ENCODE measurements at places on chromosomes 12 and 14.
A peak's percentile ranks its signal among the peaks of the same experiment; 100 is the strongest.

- no peak for DNase-seq
Measured at GRCh38 chr12:38508246-38508645, 191.7 kb downstream of the ALG10B start.

DNA sequence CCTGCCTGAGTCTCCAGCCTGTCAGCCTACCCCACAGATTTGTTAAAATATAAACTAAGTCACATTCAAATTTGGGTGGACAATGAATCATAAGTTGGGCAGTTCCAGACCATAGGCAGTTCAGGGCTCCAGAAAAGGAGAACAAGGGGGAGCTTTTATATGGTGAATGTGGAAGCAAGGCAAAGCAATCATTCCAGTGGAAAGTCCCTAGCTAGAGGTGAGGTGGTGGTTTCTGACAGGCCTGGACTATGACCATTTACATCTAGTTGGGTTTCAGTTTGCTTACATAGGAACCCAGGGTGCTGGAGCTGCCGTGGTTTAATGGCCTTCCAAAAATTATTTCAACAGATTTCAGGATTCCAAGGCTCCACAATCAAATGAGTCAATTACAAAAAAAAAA lies 207.3 kb downstream of the AEBP2 start:
- DNase-seq = no peak

DNA sequence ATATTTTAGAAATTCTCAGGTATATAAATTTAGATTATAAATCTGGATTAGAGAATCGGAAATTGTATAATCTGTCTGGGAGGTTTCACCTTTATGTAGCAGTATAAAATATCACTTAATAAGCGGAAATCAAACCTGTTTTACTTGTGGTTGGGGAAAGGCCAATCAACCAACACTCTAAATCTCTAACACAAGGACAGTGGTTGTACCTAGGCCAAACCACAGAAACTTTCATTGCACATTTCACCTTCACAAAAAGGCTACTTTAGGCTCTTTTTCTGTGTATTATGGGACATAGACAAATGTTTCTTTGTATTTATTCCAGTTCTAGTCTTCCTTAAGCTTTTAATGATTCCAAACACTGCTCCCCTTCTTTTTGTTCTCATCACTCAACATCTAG lies 19.8 kb downstream of the ERH start:
- DNase-seq = no peak

DNA sequence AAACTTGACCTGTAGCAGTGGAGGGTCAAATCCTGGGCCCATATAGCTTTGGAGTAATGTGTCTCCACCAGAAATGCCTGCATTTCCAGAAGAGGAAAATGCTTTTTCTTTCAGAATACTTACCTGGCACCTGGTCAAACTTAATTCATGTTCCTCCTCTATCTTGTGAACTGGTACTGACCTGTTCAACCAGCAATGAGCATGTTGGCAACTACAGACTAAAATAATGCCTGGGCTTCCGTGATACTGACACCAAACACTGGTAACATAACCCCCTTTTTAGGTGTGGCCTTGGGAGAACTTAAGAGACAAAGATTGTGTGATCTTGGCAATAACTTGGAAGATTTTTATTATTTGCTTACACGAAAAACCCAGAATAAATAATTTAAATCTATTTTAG lies 23.8 kb upstream of the MGST1 start:
- DNase-seq = no peak

DNA sequence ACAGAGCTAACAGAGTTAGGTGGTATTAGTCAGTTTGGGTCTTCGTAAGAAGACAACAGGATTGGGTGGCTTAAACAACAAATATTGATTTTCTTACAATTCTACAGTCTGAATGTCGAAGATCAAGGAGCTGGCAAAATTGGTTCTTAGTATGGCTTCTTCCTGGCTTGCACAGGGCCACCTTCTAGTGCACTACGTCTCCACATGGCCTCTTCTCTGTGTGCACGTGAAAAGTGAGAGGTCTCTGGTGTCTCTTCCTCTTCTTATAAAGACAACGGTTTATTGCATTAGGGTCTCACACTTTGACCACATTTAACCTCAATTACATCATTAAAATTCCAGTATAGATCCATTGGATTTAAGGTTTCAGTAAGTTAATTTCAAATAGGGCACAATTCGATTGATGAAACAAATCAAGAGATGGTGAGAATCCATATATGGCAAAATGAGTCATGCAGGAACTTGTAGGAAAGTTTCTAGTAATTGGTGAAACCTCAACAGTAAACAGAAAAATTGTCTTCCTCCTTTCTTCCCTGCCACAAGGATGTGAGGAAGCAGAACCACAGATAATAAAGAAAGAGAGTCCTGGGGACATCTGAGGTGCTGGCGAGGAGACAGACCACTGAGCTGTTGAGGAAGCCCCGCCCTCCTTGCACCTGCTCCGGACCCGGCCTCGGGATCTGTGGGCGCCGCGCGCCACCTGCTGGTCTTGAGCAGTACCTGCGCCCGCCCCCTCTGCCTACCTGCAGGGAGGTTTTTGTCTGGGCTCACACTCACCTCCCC lies 846.7 kb downstream of the TMEM121 start:
- DNase-seq = peak; percentile 85

DNA sequence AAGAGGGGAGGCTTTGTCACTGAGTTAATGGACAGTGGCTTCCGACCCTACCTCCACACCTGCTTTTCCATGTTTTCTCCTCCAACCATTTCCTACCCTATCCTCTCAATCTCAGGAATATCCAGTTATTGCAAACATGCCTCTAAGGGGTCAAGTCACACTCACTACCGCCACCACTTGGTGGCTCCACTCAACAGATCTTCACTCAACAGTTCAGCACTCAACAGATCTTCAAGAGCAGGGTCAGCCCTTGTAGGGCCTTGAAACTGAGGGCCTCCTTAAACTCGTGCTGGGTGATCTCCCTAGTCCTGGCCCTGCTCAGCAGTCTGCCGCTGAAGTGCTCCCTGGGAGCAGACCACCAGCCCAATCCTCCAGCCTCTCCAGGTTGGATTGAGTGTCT lies 14.2 kb downstream of the ZNF641 start:
- no peak for DNase-seq

DNA sequence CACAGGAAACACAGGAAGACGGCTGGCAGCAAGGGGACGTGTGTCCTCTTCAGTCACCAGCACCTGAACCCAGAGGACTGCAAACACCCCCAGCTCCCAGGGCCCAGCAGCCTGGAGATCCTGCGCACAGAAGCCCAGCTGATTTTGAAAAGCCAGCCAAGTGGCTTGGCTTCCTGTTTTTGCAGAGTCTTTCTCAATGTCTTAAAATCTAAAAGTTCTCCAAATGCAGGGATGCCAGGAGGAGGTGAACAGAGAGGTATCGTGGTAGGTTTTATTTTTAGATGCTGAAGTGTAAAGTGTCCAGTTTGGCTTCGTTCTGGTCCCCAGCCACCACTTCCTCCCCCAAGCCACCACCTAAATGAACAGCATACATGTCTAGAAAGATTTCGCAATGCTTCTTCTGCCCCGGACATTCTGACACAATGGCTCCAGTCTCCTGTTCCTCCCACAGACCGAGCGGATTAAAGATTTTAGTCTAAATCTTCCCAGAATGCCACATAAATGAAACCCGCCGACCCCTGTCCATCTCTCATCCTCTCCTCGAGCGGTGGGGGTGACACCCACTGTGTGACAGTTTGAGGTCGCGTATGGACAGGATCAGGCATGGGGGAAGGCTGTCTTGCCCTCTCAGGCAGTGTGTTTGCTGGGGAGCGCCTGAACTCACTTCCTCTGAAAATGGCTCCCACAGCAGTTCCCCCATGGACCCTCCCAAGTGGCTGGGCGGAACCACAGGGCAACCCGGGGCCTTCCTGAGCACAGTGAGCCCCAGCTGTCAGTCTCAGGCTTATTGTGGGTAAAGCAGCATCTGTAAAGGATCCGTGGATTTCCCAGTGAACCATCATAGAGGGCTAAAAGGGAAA lies 41.6 kb downstream of the ITPK1 start:
- no peak for DNase-seq
